ENCODE measurements at places on chromosomes 2 and 18.

GRCh38 chr2:179239838-179240237 is 24.8 kb downstream of the SESTD1 start:
- no peak for DNase-seq

GRCh38 chr2:17981936-17982335 is 103.5 kb downstream of the KCNS3 start:
- no peak for DNase-seq

- no peak for DNase-seq
Observed at GRCh38 chr2:36480636-36481035, 117.3 kb downstream of the FEZ2 start.

- DNase-seq, result no peak
Observed at GRCh38 chr2:19929226-19929625, 27.4 kb upstream of the TTC32 start.

DNA sequence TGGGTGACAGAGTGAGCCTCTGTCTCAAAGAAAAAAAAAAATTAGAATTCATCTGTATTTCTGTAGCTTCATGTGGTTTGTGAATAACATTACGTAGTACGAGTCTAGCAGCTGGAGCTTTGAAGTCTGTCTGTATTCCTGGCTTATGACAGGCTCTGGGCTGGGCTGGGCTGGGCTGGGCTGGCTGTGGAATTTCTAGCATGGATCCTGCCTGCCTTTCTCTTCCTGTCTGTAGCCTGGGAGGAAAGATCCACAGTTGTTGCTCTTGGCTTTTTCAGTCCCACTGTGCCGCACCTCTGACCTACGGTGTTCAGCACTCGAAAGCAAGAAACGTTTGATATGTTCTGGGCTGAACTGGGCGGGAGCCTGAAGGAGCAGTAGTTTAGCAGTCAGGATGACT is 55.4 kb downstream of the BOLA3 start:
- no peak for DNase-seq

GRCh38 chr18:44680273-44681075 is at the start of gene SETBP1:
TSS of gene SETBP1 (plus strand) at chr18:44680888. CDS start at chr18:44701347, 20,459 bp downstream.
- DNase-seq, result no peak

GRCh38 chr2:237669283-237669627 is 41.9 kb downstream of the LRRFIP1 start:
- no peak for DNase-seq

DNA sequence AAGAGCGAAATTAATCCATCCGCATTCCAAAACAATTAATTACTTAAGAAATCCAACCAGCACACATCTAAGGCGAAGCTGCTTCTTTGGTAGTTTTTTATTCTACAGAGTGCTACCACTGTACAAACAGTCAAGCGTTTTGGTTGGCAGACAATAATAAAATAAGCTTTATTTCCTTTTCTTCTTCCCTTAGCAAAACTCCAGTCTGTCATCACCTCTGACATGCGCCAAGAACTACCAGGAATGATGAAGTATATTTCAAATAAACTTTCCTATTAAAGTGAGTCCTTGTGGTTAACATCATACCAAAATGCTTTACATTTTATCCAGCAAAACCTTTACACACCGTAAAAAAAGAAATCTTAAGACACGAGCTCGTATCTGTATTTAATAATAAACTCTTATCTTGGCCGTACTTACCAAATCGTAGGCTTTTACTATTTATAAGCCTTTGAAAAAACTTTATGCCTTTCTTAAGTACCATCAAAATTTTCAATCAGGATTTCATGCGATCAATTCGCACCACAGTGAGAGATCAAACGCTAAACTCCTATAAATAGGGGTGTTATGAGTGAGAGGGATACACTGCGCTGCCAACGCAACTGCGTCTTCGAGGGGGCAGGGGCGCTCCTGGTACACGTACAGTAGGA is 1.3 kb downstream of the ATL2 start:
- DNase-seq, result no peak
